ENCODE measurements at places on chromosomes 4 and X.

GRCh38 chrX:78796916-78797315 lies 49.4 kb downstream of the LPAR4 start:
- DNase-seq, result no peak

DNA sequence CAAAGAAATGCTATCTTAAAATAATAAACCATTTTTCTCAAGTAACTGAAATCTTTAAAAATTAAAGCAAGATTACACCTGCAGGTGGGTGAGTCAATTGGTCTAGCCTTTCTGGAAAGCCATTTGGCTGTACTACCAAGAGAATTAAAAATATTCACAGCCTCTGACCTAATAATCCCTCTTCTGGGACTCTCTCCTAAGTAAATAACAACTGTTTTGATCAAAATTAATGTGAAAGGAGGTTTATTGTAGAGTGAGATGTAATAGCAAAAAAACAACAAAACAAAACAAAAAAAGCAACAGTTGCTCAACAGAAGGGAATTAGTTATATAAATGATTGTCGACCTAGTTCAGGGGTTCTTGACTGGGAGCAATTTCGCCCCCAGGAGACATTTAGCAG lies 89.0 kb downstream of the GEMIN8 start:
- DNase-seq, result no peak

- DNase-seq, result no peak
These were observed 10.2 kb downstream of the GAK start for GRCh38 chr4:921830-922331.

GRCh38 chrX:41796046-41796445 lies 72.1 kb downstream of the GPR82 start:
- DNase-seq, result no peak

- no peak for DNase-seq
These were observed 633.5 kb upstream of the FAT1 start for GRCh38 chr4:187357045-187357643.

Measured in NCI-H1436 (cell line).